Pancreas (tissue), 10 donors: ENCODE measurements at places on chromosomes 5 and 9. TPM values are rescaled to one million over a fixed set of nuclear protein-coding genes. Genes with fewer than 3 reads are reported as not detected.

- H3K27me3 ChIP-seq, result no peaks in the 10 kb centered on the region
- DNase-seq, result no peak
Observed at GRCh38 chr9:87587356-87587745, 89.7 kb downstream of the DAPK1 start.

DNA sequence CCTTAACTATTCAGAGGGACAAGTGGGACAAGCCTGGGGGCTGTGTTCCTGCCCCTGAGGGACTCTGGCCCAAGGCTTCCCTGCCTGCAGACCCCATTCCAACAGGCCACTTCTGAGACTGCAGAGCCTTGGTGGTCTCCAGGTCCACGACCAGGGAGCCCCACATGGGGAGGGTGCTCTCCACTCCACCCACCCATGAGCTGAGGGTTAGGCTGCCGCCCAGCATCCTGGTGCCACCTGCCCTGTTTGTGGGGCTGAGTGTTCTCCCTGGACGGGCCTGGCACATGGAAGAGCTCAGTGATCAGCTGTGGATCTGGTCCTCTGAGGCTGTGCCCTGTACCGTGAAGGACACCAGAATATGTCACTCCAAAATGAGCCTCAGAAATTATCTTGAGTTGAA lies 2.5 kb upstream of the ABO start:
- no peak overlapping the region for H3K27ac ChIP-seq
- no peak for DNase-seq
- no peaks in the 10 kb centered on the region for H3K4me1 ChIP-seq
- no peaks in the 10 kb centered on the region for H3K36me3 ChIP-seq
- no peak overlapping the region for H3K4me3 ChIP-seq

The HMHB1 gene
- total RNA-seq, result not detected

DNA sequence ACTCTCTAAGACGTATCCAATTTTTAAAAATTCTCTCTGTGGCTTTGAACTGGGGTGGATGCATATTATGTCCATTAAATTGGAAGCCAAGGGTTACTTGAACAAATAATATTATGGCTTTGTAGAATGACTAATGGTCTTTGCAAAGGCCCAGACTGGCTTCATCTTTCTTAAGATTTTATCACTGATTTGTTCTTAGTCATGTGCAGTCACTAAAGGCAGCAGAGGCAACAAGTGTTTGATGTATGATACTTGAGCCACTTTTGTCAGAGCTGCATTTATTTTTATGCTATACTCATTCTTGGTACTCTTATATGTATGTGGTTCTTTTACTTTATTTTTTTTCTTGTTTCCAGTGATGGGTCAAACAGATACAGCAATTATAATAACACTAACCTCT lies 152.2 kb downstream of the NR2F1-AS1 start:
- no peak overlapping the region for H3K4me3 ChIP-seq
- H3K27me3 ChIP-seq, result no peaks in the 10 kb centered on the region
- H3K27ac ChIP-seq, result no peak overlapping the region
- no peaks in the 10 kb centered on the region for H3K36me3 ChIP-seq
- DNase-seq, result no peak

The NUTM2F gene
- not detected for total RNA-seq

GRCh38 chr5:128253161-128253560 lies 169.6 kb downstream of the SLC12A2 start:
- no peaks in the 10 kb centered on the region for H3K36me3 ChIP-seq
- no peak for DNase-seq
- H3K4me1 ChIP-seq, result no peaks in the 10 kb centered on the region
- H3K27me3 ChIP-seq, result no peaks in the 10 kb centered on the region

The QRFP gene
- not detected for total RNA-seq

- H3K27me3 ChIP-seq, result no peaks in the 10 kb centered on the region
- no peaks in the 10 kb centered on the region for H3K4me1 ChIP-seq
- no peak for DNase-seq
- H3K36me3 ChIP-seq, result no peaks in the 10 kb centered on the region
- H3K4me3 ChIP-seq, result no peak overlapping the region
- H3K27ac ChIP-seq, result no peak overlapping the region
Observed at GRCh38 chr9:111645806-111646205, 14.7 kb downstream of the DNAJC25 start.

DNA sequence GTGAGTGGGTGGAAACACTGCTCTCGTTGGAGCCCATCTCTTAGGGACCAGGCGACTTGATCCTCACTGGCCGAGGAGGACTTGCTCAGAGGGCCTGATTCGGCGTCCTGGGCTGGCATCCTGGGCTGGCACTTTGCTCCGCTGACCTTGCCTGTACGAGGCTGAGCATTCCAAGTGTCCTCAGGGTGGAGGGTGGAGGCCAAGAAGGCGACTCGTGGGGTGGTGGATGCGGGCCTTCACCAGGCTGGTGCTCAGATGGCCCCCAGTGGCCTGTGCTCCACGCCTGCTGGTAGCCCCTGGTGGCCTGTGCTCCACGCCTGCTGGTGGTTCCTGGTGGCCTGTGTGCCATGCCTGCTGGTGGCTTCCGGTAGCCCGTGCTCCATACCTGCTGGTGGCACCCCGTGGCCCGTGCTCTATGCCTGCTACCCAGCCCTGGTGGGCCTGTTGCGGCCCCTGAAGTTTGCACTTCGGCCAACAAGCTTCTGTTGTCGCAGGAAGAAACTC lies 42.9 kb downstream of the PHF2 start:
- no peaks in the 10 kb centered on the region for H3K27me3 ChIP-seq
- H3K36me3 ChIP-seq, result no peaks in the 10 kb centered on the region
- DNase-seq, result no peak

- H3K27ac ChIP-seq, result no peak overlapping the region
- H3K4me1 ChIP-seq, result no peaks in the 10 kb centered on the region
- DNase-seq, result no peak
- H3K4me3 ChIP-seq, result no peak overlapping the region
Observed at GRCh38 chr9:105204416-105204815, 40.0 kb upstream of the SLC44A1 start.
